ENCODE measurements at places on chromosomes 5 and 9.

- peak; percentile 66 for DNase-seq
These were observed 38.4 kb downstream of the EGR1 start for GRCh38 chr5:138503487-138504270.

GRCh38 chr9:137270929-137271695 lies 6.4 kb upstream of the TOR4A start:
- DNase-seq = no peak

GRCh38 chr5:154648706-154649105 lies 106.5 kb upstream of the LARP1 start:
- DNase-seq = no peak

- no peak for DNase-seq
These were observed 4.5 kb downstream of the PKN3 start for GRCh38 chr9:128706671-128707381.

- DNase-seq = no peak
These were observed 124.5 kb downstream of the EDIL3 start for GRCh38 chr5:84260140-84260539.

GRCh38 chr9:92147030-92147851 lies 32.0 kb upstream of the SPTLC1 start:
- peak; percentile 95 for DNase-seq

GRCh38 chr9:30943446-30944224 lies 1440.8 kb upstream of the ACO1 start:
- DNase-seq = no peak

GRCh38 chr9:16705111-16705604 lies 165.3 kb downstream of the BNC2 start:
- peak; percentile 100 for DNase-seq

DNA sequence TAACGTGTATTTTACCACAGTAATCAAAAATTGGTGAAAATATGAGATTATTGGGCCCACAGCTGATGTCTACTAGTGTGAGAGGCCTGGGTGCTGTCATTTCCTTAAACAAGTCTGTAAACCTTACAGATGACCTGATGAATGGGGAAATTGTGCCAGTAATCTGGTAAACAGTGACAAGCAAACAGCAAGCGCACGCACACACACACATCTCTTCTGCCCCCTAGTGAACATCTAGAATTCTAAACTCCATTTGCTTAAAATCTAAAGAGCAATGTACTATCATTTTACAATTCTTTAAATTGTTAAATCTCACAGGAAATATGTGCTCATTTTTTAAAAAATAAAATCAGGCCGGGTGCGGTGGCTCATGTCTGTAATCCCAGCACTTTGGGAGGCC lies 7.5 kb upstream of the RAPGEF1 start:
- peak; percentile 54 for DNase-seq

DNA sequence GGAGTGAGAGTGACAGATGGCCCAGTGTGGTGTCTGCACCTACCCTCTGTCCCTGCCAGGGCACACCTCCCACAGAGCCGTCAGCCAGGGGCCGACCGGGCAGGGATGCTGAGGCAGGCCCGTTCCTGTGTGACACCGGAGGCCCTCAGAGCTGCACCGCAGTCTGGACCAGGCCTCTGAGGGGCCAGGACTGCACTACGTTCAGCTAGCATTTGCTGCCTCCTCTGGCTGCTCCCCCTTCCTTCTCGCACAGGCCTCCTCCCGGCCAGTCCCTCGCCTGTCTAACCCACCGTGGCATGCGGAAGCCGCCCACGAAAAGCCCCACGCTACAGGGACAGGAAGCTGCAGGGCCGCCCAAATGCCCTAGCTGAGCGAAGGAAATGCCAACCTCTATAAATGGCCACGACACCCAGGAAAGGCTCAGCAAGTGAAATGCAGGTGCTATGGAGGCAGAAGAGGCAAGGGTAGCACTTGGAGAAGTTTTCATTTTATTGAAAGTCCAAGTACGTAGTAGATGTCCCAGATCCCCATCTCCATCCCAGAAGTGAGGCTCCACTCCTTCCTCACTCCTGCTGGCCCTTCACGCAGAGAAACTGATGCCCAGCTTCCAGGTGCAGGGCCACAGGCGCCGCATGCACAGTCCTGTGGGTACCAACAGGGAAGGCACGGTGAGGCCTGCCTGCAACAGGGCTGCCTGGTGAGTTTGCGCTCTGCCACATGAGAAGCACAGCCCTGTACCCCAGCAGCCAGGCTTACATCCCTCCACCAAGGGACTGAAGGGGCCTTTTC lies 38.7 kb downstream of the MAPK9 start:
- no peak for DNase-seq

- DNase-seq = no peak
These were observed 64.2 kb upstream of the SLC12A2 start for GRCh38 chr5:128019391-128019790.

DNA sequence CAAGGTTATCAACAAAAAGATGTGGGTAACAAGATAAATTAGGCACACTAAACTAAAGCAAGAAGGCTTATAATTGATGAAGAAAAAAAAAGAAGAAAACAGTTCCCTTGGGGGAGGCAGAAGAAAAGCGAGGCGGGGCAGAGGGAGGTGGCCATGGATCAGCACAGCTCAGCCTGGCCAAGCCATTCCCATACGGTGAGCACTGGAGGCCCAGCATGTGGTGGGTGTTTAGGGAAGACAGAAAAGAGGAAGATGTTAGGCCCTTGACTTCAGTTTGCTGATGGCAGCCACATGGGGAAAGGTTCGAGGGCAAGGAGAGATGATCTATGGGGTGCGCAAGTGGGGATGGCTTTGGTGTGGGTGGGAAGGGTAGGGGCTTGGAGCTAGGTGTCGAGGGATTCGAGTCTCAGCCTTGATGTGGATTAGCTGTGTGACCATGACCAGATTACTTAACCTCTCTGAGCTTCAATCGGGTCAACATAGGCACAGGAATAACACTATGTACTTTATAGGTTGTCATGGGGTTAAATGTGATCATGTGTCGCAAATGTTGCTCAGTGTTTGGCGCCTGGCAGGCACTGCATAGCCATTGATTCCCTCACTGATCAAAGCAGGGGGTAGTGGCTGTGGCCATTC lies 10.3 kb upstream of the STC2 start:
- no peak for DNase-seq

DNA sequence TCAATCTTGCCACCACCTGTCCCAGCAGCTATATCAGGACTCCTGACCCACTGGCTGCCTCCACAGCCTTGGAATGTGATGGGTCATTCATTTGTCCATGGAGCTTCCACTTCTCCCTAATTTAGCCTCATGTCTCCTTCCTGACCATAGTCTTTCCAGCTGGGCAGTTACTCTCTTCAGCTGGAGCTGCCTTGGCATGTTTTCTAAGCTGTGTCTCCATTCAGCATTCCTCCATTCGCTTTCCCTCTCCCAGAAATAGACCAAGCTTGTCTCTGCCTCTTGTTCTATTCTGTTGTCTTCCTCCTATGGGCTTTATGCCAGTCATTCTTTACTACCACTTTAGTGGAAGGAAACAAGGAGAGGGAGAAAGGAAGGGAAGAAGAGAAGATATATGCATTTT lies 5.3 kb upstream of the CTXN3 start:
- no peak for DNase-seq

- DNase-seq = no peak
These were observed 16.3 kb upstream of the OLFM1 start for GRCh38 chr9:135070964-135071735.

GRCh38 chr5:76175051-76175666 lies 92.0 kb downstream of the SV2C start:
- DNase-seq = peak; percentile 53

DNA sequence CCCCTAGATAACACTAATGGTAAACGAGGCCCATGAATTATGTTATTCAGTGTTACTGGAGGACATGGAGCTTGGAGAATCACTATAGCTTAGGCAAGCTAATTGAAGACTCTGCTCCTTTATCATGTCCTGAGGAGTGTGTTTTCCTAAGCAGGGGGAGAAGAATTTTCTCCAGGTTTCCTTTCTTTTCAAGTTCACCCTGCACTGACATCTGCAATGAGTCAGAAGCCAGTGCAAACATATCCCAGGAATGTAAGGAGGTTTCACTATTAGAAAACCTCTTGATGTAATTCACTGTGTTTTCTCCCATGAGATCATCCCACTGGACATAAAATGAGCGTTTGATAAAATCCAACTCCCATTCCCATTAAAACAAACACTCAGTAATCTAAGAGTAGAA lies 75.6 kb downstream of the DMRT2 start:
- peak; percentile 63 for DNase-seq

GRCh38 chr5:119370486-119370885 lies 14.7 kb downstream of the TNFAIP8 start:
- peak; percentile 37 for DNase-seq

GRCh38 chr9:136140966-136141365 lies 22.3 kb upstream of the TMEM250 start:
- DNase-seq = no peak

- no peak for DNase-seq
These were observed 1.1 kb downstream of the PRKACG start for GRCh38 chr9:69012696-69013381.

DNA sequence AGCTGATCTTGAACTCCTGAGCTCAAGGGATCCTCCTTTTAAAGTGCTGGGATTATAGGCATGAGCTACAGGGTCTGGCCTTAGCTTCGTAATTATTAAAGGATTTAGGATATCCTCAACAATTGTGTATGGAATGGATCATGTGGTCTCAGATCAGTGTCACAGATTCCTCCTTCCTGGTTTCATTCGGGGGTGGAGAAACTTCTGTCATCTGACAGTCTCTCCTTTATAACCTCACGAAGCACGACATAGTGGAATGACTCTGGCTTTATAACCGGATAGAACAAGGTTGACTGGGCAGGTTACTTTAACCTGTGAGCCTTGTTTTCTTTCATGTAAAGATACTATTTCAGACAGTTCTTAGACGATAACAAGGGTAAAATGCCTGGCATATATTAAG lies 4.4 kb upstream of the GNG10 start:
- no peak for DNase-seq

- DNase-seq = peak; percentile 52
These were observed 22.6 kb downstream of the DBH start for GRCh38 chr9:133658442-133659431.

DNA sequence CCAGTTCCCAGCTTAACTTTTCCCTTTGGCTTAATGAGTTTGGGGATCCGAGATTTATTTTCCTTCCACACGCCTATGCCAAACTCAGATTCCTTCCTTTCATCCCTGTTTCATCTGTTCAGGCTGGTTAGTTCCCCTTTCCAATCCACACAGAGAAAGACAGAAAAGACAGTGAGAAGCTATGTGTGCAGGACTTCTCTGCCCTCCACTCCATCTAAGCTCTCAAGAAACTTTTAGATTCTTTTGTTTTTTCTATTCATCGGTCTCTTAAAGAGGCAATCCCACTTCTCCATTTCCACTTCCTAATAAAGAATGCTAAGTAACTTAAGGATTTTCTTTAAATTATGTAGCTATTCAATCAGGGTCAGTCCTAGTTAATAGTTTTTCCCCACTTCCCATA lies 11.2 kb downstream of the ITGA1 start:
- no peak for DNase-seq

GRCh38 chr9:123406016-123406415 lies 50.0 kb downstream of the CRB2 start:
- DNase-seq = no peak

DNA sequence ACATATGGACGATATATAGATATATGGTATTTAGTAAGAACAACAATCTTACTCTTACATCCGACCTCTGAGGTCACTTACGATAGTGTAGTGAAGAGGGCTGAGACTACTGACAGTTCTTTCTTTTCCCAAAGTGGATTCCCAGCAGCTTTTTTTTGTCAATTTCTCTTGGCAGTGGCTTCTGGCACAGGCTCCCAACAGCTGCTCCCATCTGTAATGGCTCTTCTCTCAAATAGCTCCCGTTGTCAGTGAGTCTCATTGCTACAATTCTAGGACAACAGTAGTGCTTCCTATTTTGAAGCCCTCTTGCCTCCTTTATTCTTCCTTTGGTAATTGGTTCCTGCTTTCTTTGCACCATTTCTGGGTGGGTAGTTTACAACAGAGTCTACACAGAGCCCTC lies 68.4 kb downstream of the SLC25A46 start:
- no peak for DNase-seq

- DNase-seq = no peak
These were observed 54.6 kb downstream of the FYB1 start for GRCh38 chr5:39164529-39165402.
